ENCODE measurements at places on chromosomes 1 and 21.

DNA sequence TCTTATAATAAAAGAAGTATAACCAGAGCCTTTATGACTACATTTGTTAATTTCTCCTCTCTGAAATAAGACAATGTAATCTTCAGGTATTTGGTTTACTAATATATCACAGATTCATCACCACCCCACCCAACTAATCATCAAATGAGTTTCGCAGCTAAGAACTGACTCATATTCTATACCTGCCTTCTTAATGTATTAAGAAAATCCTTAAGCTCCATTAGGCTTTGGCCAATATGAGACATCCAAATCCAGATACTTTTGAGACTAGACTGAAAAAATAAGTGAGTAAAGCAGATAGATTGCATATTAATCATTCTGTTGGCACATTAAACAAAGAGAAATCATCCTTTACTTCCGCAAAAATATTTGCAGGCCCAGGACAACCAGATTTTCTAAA is 18.7 kb upstream of the FMO2 start:
- no peak for DNase-seq
- H3K27ac ChIP-seq, result no peak overlapping the region
- H3K4me1 ChIP-seq, result no peaks in the 10 kb centered on the region
- H3K36me3 ChIP-seq, result no peaks in the 10 kb centered on the region

- H3K4me1 ChIP-seq, result peaks cover 28% of the 10 kb centered on the region
- peak overlapping the region; percentile 69 for H3K27ac ChIP-seq
- no peaks in the 10 kb centered on the region for H3K36me3 ChIP-seq
- DNase-seq, result peak; percentile 85
- no peaks in the 10 kb centered on the region for H3K27me3 ChIP-seq
Observed at GRCh38 chr21:42097860-42098454, 26.8 kb downstream of the UMODL1 start.

- H3K36me3 ChIP-seq, result peaks cover 22% of the 10 kb centered on the region
- H3K4me3 ChIP-seq, result peak overlapping the region; percentile 66
- H3K4me1 ChIP-seq, result peaks cover 7% of the 10 kb centered on the region
Observed at GRCh38 chr1:53890522-53890941, 935 bp upstream of the YIPF1 start.

DNA sequence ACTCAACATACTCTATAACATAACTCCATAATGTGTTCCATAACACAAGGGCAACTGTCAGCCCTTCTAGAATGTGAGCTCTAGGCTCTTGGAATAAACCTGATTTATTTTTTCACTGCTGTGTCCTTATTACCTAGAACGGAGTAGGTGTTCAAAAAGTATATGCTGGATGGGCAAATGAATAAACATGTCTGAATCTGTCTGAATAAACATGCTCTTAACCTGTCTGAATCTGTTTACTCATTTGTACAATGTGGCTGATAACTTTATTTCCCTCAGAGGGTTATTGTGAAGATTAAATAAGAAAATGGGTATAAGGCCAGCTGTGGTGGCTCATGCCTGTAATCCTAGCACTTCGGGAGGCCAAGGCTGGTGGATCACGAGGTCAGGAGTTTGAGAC is 42.3 kb downstream of the AZIN2 start:
- no peak overlapping the region for H3K4me3 ChIP-seq
- H3K36me3 ChIP-seq, result no peaks in the 10 kb centered on the region
- H3K27me3 ChIP-seq, result peaks cover 3% of the 10 kb centered on the region
- H3K4me1 ChIP-seq, result peaks cover 16% of the 10 kb centered on the region

DNA sequence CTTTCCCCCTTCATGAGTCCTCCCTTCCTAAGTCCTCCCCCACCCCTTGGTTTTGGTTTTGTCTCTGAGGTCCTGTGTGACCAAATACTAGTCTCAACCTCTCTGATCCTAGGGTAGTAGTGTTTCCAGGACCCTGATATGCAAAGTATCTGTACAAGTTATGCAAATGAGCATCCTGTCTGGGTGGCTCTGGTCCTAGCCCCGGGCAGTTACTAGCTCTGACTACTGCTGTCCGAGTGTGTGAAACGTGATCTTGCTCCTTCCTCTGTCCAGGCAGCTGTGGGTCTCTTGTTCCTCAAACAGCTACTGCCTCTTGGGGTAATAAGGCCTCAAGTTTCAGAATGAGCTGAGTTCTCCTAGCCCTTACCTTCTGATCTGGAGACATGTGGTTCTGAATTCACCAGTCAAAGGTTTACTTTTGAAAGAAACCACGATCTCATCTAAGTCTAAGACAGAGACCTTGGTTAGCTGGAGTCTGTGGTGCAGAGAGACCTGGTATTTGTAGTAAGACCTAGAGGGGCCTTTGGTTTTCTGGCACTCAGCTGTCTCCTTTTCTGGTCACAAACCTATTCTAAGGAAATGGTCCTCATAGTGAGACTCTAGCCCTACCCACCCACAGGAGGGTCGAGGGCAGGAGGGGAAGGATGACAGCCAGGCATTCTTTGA is 31.0 kb upstream of the IL19 start:
- H3K27me3 ChIP-seq, result no peaks in the 10 kb centered on the region
- peaks cover 13% of the 10 kb centered on the region for H3K36me3 ChIP-seq
- H3K4me3 ChIP-seq, result no peak overlapping the region
- no peak for DNase-seq
- peaks cover 6% of the 10 kb centered on the region for H3K4me1 ChIP-seq
- no peak overlapping the region for H3K27ac ChIP-seq

GRCh38 chr1:91171898-91172297 is 150.1 kb upstream of the ZNF644 start:
- H3K36me3 ChIP-seq, result no peaks in the 10 kb centered on the region
- no peaks in the 10 kb centered on the region for H3K4me1 ChIP-seq
- H3K27me3 ChIP-seq, result no peaks in the 10 kb centered on the region

- no peaks in the 10 kb centered on the region for H3K36me3 ChIP-seq
- H3K4me3 ChIP-seq, result no peak overlapping the region
- H3K27me3 ChIP-seq, result peaks cover 15% of the 10 kb centered on the region
Observed at GRCh38 chr1:40313329-40313957, 3.6 kb downstream of the COL9A2 start.

- peak within 1 kb of the TSS; percentile 86 for H3K27ac ChIP-seq
- H3K4me3 ChIP-seq, result peak within 1 kb of the TSS; percentile 83
- no peaks in the 10 kb centered on the region for H3K27me3 ChIP-seq
- peaks cover 22% of the 10 kb centered on the region for H3K36me3 ChIP-seq
- peak; percentile 88 for DNase-seq
- peaks cover 14% of the 10 kb centered on the region for H3K4me1 ChIP-seq
Observed at GRCh38 chr1:37514350-37515184, at the start of gene MEAF6. Gene MEAF6, minus strand, starts transcription at chr1:37514766. Its CDS starts 20 bp downstream, at chr1:37514746.

- no peak overlapping the region for H3K4me3 ChIP-seq
- H3K4me1 ChIP-seq, result no peaks in the 10 kb centered on the region
- no peaks in the 10 kb centered on the region for H3K36me3 ChIP-seq
- no peak for DNase-seq
- no peak overlapping the region for H3K27ac ChIP-seq
Observed at GRCh38 chr1:156347331-156347730, 9.0 kb downstream of the TSACC start.

GRCh38 chr1:248730507-248731335 is 24.8 kb downstream of the LYPD8 start:
- H3K4me3 ChIP-seq, result no peak overlapping the region
- H3K27me3 ChIP-seq, result no peaks in the 10 kb centered on the region
- H3K27ac ChIP-seq, result no peak overlapping the region
- no peaks in the 10 kb centered on the region for H3K36me3 ChIP-seq

DNA sequence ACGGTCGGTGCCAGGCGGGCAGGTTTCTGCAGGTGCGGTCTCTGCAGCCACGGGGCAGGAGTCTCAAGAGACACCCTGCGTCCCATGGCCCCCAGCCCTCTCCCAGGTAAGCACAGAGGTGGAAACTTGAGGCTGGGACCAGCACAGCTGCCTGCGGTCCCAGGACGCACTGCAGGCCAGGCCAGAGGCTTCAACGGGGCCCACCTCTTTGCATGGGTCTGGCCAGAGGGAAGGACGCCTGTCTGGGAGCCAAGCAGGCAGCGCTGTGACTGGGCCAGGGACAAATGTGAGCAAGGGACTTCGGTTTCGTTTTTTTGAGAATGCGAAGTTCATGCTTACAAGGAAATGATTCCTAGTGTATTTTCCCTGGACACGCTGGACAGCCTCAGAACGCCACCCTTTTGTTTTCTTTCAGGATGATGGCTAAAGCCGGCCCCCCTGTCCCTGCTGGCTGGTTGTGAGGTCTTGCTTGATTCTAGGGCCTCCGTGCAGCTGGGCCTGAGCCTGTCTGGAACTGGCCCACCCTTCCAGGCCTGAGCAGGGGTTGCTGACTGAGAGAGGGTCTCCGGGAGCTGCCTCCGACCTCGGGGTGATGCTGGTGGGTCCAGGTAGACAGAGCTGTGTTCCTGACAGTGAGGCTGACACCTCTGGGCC is 38.3 kb downstream of the MORN1 start:
- peak overlapping the region; percentile 49 for H3K27ac ChIP-seq
- H3K27me3 ChIP-seq, result no peaks in the 10 kb centered on the region
- peak; percentile 18 for DNase-seq

GRCh38 chr1:234743791-234744611 is 134.0 kb upstream of the IRF2BP2 start:
- H3K4me1 ChIP-seq, result peaks cover 10% of the 10 kb centered on the region
- no peak overlapping the region for H3K4me3 ChIP-seq
- DNase-seq, result no peak
- H3K27ac ChIP-seq, result peak overlapping the region; percentile 40
- H3K36me3 ChIP-seq, result no peaks in the 10 kb centered on the region
- H3K27me3 ChIP-seq, result no peaks in the 10 kb centered on the region

DNA sequence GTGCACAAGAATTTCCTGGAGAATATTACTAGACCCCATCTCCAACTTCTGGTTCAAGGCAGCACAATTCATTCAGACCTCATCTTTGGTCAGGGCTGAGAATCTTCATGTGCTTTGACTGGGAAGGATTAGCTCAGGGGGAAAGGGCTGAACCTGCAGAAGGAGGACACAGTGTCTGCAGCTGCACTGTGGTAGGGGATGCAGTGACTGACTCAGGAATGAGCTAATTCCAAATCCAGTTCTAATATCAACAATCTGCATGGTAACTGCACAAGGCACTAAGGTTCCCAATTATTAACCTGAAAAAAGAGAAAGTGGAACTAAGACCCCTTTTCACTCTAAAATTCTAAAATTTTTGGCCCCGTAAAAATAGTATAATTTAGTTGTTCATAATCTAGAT is 31.6 kb downstream of the TTLL7 start:
- no peaks in the 10 kb centered on the region for H3K27me3 ChIP-seq
- no peak overlapping the region for H3K4me3 ChIP-seq

- H3K36me3 ChIP-seq, result no peaks in the 10 kb centered on the region
- peaks cover 5% of the 10 kb centered on the region for H3K4me1 ChIP-seq
- DNase-seq, result no peak
- H3K4me3 ChIP-seq, result no peak overlapping the region
- peak overlapping the region; percentile 46 for H3K27ac ChIP-seq
Observed at GRCh38 chr21:27149034-27149433, 182.1 kb upstream of the ADAMTS5 start.

GRCh38 chr1:104630567-104631149 is 881.0 kb downstream of the AMY1C start:
- no peaks in the 10 kb centered on the region for H3K4me1 ChIP-seq
- no peaks in the 10 kb centered on the region for H3K36me3 ChIP-seq
- no peak overlapping the region for H3K27ac ChIP-seq
- DNase-seq, result no peak
- H3K4me3 ChIP-seq, result no peak overlapping the region

- no peaks in the 10 kb centered on the region for H3K36me3 ChIP-seq
- H3K27me3 ChIP-seq, result peaks cover 26% of the 10 kb centered on the region
- H3K4me3 ChIP-seq, result no peak overlapping the region
- H3K27ac ChIP-seq, result no peak overlapping the region
- DNase-seq, result no peak
Observed at GRCh38 chr1:30087465-30087864, 635.9 kb downstream of the MATN1 start.

DNA sequence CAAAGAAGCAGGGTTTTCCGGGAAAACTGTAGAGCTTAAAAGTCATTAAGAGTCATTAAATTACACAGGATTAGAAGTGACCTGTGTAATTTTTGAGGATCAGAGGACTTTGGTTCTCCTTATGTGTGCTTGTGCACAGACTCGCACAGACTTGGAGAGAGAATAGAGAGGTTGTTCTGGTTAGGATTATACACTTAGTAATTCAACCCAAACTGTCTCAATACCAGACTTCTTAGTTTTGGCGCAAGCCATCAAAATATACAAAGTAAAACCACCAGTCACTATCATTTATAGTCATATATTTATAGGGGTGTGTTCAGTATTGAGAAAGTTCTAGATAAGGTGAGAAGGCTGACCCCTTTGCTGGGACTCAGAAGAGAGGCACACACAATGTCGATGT is 112.3 kb downstream of the HLX start:
- no peak overlapping the region for H3K4me3 ChIP-seq
- no peaks in the 10 kb centered on the region for H3K27me3 ChIP-seq
- DNase-seq, result no peak
- no peaks in the 10 kb centered on the region for H3K36me3 ChIP-seq
- H3K4me1 ChIP-seq, result no peaks in the 10 kb centered on the region

- H3K4me1 ChIP-seq, result no peaks in the 10 kb centered on the region
- no peak overlapping the region for H3K27ac ChIP-seq
- no peak for DNase-seq
- no peaks in the 10 kb centered on the region for H3K27me3 ChIP-seq
- no peak overlapping the region for H3K4me3 ChIP-seq
Observed at GRCh38 chr1:52976183-52977035, 49.3 kb downstream of the SCP2 start.

GRCh38 chr21:18553786-18554185 is 150.2 kb upstream of the TMPRSS15 start:
- no peak overlapping the region for H3K4me3 ChIP-seq
- no peaks in the 10 kb centered on the region for H3K27me3 ChIP-seq
- DNase-seq, result no peak
- no peaks in the 10 kb centered on the region for H3K36me3 ChIP-seq

DNA sequence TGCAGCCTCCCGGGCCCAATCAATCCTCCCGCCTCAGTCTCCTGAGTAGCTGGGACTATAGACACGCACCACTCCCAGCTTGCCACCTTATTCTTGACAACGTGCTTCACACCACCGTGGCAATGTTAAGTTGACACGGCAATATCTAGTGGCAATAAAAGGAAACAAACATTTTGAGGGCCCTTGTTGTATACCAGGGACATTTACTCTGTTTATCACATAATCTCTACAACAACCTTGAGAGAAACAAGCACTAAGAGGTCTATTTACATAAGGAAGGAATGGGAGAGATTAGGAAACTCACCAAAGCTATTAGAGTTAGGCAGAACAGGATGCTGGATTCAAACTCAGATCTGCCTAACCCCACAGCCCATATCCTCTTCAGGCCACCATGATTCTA is 3.1 kb downstream of the KLHDC8A start:
- H3K4me3 ChIP-seq, result no peak overlapping the region
- peaks cover 24% of the 10 kb centered on the region for H3K27me3 ChIP-seq
- DNase-seq, result no peak
- no peaks in the 10 kb centered on the region for H3K4me1 ChIP-seq
- H3K36me3 ChIP-seq, result no peaks in the 10 kb centered on the region
- no peak overlapping the region for H3K27ac ChIP-seq

DNA sequence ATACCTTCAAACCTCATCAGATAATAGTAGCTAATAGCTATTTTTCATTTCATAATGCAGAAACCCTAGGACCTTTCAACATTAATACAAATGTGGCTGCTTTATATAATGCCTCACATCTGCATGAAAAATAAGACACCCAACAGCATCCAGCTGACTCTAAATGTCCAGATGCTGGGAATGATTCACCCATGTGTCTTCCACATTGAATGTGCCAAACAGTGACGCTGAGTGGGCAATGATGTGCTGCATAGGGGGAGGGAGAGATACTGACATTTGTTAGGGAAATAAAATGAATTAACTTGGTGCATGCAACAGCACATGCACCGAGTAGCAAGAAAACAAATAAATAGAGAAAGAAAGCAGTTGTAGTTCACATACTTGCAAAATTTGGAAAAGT is 199.3 kb downstream of the DSCAM start:
- H3K4me1 ChIP-seq, result no peaks in the 10 kb centered on the region
- H3K27ac ChIP-seq, result no peak overlapping the region
- no peaks in the 10 kb centered on the region for H3K27me3 ChIP-seq
- DNase-seq, result no peak

Measured in tibial artery (tissue), 4 donors.